Fibroblast of lung (primary cell): ENCODE measurements at places on chromosomes 2 and 18. TPM values are rescaled to one million over a fixed set of nuclear protein-coding genes. Genes with fewer than 3 reads are reported as not detected.

The CRYBA2 gene
- polyA plus RNA-seq = not detected in 2 replicates

The TRIB2 gene
- 23.4 and 26.1 TPM in 2 replicates for polyA plus RNA-seq

The SERPINB3 gene
- polyA plus RNA-seq = not detected in 2 replicates

The REEP1 gene
- 0.02 and 0.14 TPM in 2 replicates for polyA plus RNA-seq

The GPBAR1 gene
- polyA plus RNA-seq = 0.02 TPM in 1 of 2 replicates, not detected in the other

The SLC23A3 gene
- polyA plus RNA-seq = 0.29 and 0.52 TPM in 2 replicates

The FSHR gene
- not detected in 2 replicates for polyA plus RNA-seq

The POMC gene
- polyA plus RNA-seq = 0.33 TPM in 1 of 2 replicates, not detected in the other

The ERICH2 gene
- 0.12 TPM in 1 of 2 replicates, not detected in the other for polyA plus RNA-seq

The RIT2 gene
- not detected in 2 replicates for polyA plus RNA-seq

The DHRS9 gene
- polyA plus RNA-seq = not detected in 2 replicates
